ENCODE measurements at places on chromosomes 5 and 9.

- DNase-seq: no peak
Observed at GRCh38 chr9:104738452-104738851, 9.0 kb upstream of the NIPSNAP3A start.

- DNase-seq: no peak
Observed at GRCh38 chr5:102691434-102691833, 63.7 kb upstream of the PAM start.

DNA sequence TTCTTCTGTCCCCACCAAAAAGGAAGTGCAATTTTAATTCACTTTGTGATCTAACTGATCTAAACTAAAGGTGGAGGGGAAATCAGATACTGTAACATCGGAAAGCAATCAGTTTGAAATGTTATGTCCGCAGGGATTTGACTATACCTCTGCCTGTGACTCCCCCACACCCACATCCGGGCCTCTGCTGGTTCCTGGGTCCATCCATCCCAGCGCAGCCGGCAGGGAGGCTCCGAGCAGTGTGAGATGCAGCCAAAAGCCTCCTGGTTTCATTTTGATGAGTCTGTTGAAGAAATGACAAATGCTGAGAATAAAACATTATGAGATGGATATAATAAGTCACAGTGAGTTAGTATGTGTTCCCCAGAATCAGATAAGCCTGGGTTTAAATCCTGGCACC, 8.6 kb downstream of the FSTL4 start:
- DNase-seq: no peak

DNA sequence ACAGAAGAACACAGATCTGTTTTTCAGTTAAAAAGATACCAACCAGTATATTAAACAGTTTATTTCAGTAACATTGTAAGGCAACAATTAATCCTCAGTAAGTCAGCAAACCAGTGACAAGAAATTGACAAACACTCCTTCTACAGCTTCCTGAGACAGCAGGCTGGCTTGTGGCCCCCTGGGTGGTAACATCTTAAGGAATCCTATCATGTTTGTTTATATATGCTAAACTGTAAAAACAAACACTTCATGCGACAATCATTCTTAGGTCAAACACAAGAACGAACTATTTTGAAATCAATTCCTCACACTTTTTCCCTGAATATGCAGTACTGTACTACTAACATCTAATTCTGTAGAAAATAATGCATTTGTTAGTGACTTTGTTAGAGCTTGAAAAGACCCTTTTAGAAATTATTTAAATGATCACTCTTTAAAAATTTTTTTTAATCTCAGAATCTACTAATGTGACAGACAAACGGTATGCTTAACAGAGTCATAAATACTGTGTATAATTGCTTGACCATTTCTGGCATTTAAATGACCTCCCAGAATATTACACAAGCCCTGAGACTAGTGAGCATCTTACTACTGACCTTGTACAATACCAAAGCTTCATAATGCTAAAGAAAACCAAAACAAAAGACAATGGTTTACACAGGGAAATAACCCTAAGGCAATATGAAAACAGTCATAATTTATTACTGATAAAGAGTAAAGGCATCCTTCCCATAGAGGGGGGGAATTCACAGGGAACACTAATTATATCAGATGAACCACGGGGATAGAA, 48.2 kb downstream of the ERMP1 start:
- DNase-seq: no peak

DNA sequence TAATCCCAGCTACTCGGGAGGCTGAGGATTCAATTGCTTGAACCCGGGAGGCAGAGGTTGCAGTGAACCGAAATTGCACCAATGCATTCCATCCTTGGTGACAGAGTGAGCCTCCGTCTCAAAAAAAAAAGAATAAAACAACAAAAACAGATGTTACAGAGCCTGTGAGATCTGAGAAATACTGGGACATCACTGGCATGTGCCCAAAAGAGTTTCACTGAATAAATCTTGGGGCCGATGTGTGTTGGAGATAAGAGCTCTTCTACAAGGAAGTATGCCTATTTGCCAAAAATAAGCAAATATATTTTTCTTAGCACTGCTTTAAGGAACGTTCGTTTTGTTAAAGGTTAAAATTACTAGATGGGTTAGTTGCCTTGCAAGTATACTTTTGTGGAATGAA, 55.1 kb downstream of the KIAA1958 start:
- DNase-seq: no peak

- DNase-seq: no peak
Observed at GRCh38 chr5:141479776-141480175, 4.0 kb downstream of the PCDHGC3 start.

GRCh38 chr9:15187589-15187988, 119.4 kb downstream of the TTC39B start:
- no peak for DNase-seq

- DNase-seq: no peak
Observed at GRCh38 chr5:154373729-154374179, 72.0 kb upstream of the SAP30L start.

DNA sequence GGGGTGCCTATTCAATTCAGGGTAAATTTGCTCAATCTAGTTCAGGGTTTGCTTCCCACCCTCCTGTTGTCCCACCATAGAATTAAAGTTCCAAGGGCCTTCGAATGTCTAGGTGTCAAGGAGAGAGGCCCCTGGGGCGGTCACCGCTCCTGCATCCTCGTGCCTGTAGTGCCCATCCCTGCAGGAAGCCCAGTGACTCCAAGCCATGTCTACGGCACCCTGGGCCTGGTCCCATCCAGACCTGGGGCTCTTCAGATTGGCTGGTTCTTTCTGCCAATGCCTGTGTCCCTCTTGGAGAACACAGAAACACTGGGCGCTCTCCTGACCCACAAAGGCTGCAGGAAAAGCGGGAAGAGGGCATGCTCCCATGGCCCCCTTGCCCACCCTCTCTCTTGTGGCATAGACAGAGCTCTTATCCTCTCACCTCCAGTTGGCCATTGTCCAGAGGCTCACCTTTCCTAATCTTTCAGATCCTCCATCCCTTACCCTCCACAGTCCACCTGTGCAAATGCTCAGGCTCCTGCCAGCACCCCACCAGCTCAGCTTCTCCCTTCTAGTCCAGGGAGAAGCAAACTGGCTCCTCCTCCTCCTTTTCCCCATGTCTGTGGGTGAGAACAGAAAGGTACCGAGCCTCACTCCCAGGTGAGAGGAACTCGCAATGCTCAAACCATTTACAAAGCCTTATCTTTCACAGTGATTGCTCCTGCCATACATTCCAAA, 253.0 kb upstream of the IRX2 start:
- DNase-seq: no peak

GRCh38 chr9:114008667-114009410, 69.3 kb downstream of the AMBP start:
- no peak for DNase-seq

DNA sequence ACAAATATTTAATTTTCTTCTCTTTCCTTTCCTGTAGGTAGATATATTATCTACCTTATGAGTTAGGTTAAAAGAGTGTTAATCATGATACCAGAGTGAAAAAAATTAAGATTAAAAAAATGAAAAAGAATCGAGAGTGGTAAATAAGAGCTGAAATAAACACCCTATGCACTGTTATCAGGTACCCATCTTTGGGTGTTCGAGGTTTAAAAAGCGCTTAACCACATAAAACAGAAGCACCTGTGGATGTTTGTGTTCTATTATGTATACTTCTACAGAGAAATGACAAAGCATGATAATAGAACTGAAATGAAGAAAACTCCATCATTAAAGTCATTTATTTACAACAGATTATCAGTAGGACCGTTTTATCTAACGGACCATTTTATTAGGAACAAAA, 25.7 kb upstream of the GCNT4 start:
- DNase-seq: no peak

GRCh38 chr9:126326228-126327005, at the start of gene MVB12B:
Gene MVB12B (plus strand): TSS chr9:126326829. CDS start chr9:126326930, 101 bp downstream.
- no peak for DNase-seq
